CD4-positive, alpha-beta T cell treated with Interleukin-15 for 1 hour (primary cell): ENCODE measurements at places on chromosomes 12 and 14.

DNA sequence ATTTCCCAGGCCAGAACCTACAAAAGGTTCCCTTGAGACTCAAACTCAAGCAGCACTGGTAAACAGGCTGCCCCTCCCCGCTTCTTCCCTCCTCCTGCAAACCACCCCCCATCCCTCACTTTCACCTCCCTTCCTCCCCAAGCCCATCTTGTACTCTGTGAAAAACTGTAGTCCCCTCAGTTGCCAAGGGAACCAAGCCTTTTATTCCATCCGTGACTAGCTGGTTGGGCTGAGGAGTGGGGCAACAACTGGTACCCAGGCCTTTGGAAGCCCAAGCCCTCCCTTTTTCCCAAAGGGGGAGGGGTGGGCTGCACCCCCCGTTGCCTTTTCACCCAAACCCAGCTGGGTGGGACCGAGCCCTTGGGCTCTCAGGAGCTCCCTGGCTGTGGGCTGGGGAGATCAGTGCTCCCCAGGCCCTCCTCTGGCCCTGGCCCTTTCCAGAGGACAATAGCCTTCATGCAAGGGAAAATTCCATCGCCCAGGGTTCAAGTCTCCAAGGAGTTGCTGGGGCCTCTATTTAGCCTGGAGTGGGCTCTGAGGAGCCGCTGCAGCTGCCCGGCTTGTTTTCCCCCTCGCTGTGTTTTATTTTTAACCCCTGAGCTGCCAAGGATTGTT is 61.9 kb downstream of the ZFP36L1 start:
- DNase-seq: no peak

- DNase-seq: no peak
Measured at GRCh38 chr14:105863296-105864108, 337.1 kb downstream of the TMEM121 start.

DNA sequence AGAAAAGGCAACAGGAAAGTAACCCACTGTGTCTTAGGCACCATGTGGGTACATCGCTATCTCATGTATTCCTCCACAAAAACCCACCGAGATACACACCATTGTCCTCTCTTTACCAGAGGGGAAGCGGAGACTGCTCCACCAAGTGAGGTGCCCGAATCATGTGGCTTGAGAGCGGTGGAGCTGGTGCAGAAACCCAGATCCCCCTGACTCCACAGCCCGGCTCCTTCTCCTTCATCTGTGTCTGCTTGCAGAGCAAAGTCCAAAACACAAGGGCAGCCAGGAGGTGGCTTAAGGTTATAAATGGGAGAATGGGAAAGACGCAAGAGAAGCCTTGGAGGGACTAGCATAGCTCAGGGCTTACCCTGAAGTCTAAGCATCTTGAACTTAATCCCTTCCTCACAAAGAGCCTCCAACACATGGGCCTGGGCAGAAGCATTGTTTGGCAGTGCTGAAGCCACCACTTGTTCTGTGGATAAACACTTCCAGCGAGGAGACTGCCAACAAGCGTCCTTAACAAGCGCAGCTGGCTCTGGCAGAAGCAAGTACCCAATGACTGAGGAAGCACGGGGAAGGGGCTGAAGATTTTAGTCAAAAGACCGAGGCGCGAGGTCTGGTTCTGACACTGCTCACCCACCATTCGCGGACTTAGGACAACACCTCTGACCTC is 83.0 kb downstream of the TTC7B start:
- no peak for DNase-seq

DNA sequence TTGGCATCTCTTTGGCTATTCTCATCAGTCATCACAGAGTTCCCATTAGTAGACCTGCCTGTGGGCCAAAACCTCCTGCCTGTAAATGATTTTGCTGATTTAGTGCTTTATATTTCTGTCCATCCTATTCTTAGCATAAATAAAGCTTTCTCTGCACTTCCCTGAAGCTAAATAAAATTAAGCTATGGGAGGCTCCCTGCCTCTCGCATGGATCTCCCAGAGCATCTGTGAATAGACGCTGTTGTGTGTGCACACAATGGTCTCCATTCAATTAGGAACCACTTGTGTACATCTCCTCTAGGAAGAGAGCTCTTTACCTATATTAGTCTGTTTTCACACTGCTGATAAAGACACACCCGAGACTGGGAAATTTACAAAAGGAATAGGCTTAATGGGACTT is 80.4 kb downstream of the PPFIBP1 start:
- no peak for DNase-seq

- DNase-seq: no peak
Measured at GRCh38 chr12:97259098-97259497, 203.5 kb upstream of the RMST start.

GRCh38 chr12:97452230-97452629 is 10.4 kb upstream of the RMST start:
- DNase-seq: no peak

DNA sequence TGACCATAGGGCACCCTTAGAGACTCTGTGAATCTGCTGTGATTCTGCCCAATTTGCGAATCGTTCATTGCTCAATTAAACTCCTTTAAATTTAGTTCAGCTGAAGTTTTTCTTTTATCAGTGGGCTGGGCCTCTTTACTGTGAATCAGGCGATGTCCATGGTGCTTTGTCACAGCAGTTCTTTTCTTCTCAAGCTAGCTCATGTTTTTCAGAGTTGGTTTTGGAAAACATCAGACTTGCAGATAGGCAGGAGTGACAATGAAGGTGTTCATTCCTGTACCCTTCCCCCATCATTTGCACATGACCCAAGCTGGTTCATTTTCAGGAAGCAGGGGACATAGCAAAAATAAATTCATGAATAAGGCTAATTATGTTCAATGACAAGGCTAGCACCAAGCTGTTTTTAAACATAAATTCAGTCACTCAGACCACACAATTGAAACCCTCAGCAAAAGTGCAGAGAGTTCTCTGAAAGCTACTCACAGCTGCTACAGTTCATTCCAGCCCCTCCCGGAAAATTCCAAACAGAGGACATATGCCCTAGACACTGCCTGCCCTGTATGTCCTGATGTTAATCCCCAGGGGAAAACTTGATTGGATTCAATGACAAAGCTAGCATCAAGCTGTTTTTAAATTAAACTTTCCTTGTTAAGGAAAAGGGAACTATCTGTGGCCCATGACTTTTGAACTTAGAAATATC is 383.3 kb downstream of the C12orf75 start:
- DNase-seq: no peak

- no peak for DNase-seq
Measured at GRCh38 chr12:4974217-4974616, 64.5 kb downstream of the KCNA1 start.

DNA sequence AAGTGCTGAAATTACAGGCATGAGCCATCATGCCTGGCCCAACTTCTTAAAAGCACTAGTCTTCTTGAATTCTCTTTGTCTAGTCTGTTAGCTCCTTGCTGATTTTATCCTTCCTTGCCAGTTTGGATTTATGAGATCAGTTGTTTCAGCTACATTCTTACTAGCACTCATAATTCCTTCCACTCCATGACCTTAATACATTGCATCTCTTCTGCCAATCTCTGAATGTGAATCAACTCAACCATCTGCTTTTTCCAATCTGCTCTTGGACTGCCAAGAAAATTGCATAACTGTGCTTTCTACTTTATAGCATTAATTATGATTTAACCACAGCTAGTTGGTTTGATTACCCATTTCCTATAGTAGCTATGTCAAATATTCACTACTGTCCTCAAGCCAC is 14.9 kb upstream of the HEATR5A start:
- DNase-seq: no peak

DNA sequence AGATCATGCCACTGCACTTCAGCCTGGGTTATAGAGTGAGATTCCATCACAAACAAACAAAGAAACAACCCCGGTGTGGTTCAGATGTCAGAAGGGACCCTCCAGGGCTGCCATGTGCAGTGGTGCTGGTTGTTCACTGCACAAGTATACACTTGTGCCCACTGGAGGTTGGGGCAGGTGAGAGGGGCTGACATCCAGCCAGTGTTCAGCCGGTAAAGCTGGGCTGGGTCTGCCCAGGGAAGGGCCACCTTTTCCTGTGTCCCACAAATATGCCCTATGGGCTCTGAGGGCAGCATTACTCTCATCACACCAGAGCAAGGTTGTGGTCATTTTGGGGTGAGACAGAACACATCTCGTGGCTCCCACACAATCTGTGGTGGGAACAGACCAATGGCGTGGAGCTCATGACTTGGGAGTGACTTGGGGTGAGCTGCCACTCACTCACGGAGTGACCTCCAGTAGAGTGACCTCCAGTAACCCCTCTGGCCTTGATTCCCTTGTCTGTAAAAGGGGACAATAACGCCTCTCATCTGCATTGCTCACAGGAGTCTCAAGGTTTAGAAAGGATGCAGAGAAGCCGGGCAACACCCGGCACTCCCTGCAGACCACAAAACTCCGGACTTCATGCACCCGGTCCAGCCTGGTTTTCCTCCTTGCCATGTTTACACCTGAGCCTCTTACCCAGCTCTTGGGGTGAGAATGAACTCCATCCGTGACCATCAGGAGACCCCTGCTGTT is 69.0 kb upstream of the VRK1 start:
- DNase-seq: no peak

- no peak for DNase-seq
Measured at GRCh38 chr12:131332224-131332623, 378.5 kb downstream of the ADGRD1 start.

DNA sequence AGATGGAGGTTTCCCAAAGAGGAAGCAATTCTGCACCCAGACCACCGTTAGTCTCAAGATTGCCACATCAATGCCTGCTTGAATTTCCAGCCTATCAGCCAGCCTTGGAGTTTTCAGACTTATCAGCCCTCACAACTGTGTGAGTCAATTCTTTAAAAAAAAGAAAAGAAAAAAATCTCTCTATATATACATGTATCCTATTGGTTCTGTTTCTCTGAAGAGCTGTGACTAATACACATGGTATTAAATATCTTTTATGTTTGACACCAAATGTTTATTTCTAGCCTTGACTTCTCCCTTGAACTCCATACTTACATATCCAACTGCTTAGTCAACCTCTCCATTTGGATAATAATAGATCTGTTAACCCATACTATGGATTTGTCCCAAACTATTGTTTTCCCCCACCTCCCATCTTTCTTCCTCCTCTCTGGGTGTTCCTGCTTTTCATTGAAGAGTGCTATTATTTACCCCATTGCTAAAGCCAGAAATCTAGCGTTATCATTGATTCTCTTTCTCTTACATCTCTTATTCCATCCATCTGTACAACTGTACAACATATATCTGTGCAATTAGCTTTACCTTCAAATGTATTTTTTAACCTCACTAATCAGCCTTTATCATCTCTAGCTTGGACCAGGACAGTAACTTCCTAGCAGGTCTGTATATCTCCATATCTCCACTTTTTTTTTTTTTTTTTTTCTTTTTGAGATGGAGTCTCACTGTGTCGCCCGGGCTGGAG is 22.7 kb upstream of the EID3 start:
- DNase-seq: no peak

DNA sequence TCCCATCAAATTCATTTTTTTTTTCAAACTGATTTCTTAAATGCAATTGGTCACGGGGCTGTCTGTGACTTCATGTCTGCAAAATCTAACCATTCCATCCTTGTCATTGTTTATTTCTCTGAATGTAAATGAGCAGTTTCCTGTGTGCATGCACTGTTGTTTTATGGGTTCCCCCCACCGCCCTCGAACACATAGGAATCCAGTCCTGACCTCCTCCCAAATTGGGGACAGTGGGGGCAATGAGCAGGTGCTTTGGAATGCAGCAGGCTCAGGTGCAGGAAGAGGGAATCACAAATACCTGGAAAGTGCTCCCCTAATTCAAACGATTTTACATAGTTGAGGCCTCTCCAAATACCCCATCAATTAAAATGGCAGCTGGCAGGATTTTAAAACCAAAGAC is 62.6 kb upstream of the ESRRB start:
- DNase-seq: no peak

DNA sequence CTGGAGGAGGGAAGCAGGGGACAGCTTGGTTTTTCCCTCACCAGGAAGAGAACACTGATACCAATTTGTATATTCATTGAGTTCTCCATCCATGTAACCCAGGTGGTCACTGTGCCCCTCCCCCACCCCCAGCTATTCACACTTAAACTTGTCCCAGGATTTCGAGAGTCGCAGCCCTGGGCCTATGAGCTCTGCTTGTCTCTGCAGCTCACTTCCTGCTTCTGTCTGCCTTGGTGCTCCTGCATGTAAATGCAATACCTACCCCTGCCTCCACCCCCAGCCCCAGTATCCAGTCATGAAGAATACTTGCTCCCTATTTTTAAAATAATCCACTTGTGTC is 452.2 kb downstream of the BCL11B start:
- DNase-seq: no peak

DNA sequence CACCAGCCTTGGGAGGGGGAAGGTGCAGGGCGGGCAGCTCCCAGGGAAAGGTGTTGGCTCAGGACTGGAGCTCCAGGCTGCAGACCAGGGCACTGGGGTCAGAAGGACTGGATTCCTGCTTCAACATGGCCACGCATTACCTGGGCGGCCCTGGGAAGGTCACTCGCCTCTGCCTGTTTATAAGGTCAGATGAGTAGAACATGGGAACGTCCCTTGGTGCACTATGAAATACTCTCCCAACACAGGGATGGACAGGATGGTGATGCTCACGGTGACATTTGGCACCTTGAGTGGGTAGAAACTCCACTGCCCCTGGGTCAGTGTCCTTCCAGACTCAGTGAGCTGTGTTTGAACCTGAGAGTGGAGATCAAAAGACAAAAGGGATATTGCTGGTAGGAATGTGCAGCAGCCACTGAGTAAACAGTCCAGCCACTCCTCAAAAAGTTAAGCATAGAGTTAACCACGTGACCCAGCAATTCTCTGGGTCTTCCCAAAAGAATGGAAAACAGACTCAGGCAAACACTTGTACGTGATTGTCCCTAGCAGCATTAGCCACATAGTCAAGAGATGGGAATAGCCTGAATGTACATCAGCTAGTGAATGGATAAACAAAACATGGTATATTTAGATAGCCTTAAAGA is 9.1 kb upstream of the BDKRB2 start:
- DNase-seq: no peak

GRCh38 chr14:99626041-99626648 is 18.8 kb upstream of the HHIPL1 start:
- no peak for DNase-seq

DNA sequence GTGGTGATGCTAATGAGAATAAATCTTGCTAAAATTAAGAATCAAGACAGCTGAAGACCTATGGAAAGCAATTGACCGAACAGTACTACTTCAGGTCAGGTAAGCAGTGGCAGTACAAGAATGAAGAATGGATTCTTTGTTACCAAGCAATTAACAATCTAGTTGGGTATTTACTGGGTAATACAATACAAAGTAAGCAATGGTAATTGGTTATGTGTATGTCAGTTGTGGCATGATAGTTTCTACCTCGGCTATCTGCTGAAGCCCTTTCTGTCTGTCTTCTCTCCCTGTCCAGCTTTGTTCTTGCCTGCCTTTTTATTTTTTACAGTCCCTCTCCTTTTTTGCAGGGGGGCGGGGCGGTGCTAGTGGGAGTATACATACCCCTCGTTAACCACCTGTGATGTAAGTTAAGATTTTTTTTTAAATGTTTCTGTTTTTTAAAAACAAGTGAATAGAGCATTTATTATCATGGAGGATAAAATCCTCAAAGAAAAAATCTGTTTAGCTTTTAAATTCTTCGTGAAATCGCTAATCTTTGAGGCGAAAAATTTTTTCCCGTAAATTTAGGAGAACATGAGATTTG is 75.9 kb downstream of the RCOR1 start:
- DNase-seq: no peak

- DNase-seq: no peak
Measured at GRCh38 chr12:107735763-107736162, 25.2 kb downstream of the PRDM4 start.
